ENCODE measurements at places on chromosomes 16 and 17. TPM values are rescaled to one million over a fixed set of nuclear protein-coding genes. Genes with fewer than 3 reads are reported as not detected.

DOC2B gene
- total RNA-seq: under 0.01 TPM

CASKIN1 gene
- under 0.01 TPM for total RNA-seq

UBN1 gene
- 32.8 TPM for total RNA-seq

ANKFN1 gene
- total RNA-seq: 13.3 TPM

FA2H gene
- total RNA-seq: not detected

XYLT2 gene
- total RNA-seq: 56.2 TPM

ATXN1L gene
- 14.1 TPM for total RNA-seq

CRYM gene
- not detected for total RNA-seq

SPN gene
- total RNA-seq: not detected

SECTM1 gene
- total RNA-seq: 11.0 TPM

KRT39 gene
- total RNA-seq: not detected

AIPL1 gene
- total RNA-seq: not detected

VPS25 gene
- total RNA-seq: 77.0 TPM

IGF2BP1 gene
- 24.3 TPM for total RNA-seq

BAIAP3 gene
- not detected for total RNA-seq

CACNG4 gene
- 7.9 TPM for total RNA-seq

WNT3 gene
- 0.39 TPM for total RNA-seq

MYH2 gene
- total RNA-seq: not detected

RNF157 gene
- 0.22 TPM for total RNA-seq

ST6GALNAC2 gene
- total RNA-seq: 20.8 TPM

SNX20 gene
- under 0.01 TPM for total RNA-seq
